ENCODE measurements at places on chromosomes 1 and 21. TPM values are rescaled to one million over a fixed set of nuclear protein-coding genes. Genes with fewer than 3 reads are reported as not detected.

- DNase-seq, result no peak
These were observed 14.5 kb downstream of the AGPAT3 start for GRCh38 chr21:43879348-43880110.

DNA sequence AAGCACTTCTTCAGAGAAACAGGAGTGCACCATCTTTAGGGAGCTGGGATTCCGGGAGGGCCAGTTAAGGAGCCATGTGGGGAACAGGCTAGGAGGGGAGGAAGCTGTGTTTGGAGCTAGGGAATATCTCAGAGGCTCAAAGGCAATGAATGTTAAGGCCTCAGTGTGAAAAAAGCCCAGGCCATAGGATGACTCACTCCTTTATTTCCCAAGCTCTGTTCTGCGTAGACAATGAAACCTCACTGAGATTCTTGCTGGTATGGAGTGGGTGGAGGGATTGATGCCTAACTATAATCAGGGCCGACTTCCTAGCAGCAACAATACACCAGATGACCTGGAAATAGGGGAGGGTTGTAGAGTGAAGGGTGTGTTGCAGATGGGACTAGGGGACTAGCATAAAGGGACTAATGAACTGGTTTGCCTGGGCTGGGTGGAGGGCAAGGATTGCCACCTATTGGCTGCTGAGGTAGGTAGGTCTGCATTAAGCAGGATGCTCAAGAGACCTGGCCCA lies 2.1 kb downstream of the GNAT2 start:
- DNase-seq, result no peak

- no peak for DNase-seq
These were observed 474.1 kb downstream of the SMYD3 start for GRCh38 chr1:246032984-246033383.

Gene ARHGEF19
- 1.1 TPM for total RNA-seq

GRCh38 chr1:199687321-199687720 lies 340.2 kb upstream of the NR5A2 start:
- DNase-seq, result no peak

GRCh38 chr1:86542631-86543030 lies 4.2 kb upstream of the CLCA4 start:
- no peak for DNase-seq

GRCh38 chr1:31095298-31095981 lies 29.9 kb upstream of the PUM1 start:
- DNase-seq, result no peak

GRCh38 chr1:164701189-164701761 lies 142.3 kb downstream of the PBX1 start:
- no peak for DNase-seq

Measured in psoas muscle (tissue), 8 donors.